ENCODE measurements at places on chromosomes 1 and 21.

GRCh38 chr1:177170756-177171535 is at the start of gene BRINP2:
Gene BRINP2 (plus strand): TSS chr1:177170958. CDS start chr1:177229877, 58,919 bp downstream.
- H3K27me3 ChIP-seq: peaks cover 5% of the 10 kb centered on the region
- H3K36me3 ChIP-seq: no peaks in the 10 kb centered on the region
- peak within 1 kb of the TSS; percentile 33 for H3K4me3 ChIP-seq
- no peak for DNase-seq

DNA sequence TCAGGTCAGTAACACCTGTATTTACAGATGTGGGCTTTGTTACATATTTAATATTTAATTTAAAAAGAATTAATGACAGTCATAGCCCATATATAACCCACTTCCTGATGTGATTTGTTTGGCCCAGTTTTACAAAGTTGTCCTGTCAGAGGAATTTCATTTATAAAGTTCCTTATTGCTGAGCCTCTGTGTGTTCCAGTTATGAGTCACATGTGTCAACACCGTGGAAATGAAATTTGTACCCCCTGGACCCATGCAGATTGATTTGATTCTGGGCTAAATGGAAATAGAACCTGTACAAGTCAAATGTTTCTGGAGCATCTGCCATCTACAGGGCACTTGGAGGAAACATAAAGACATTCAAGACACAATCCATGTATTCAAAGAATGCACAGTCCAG is 149.2 kb downstream of the CACNA1E start:
- no peak overlapping the region for H3K27ac ChIP-seq
- H3K4me3 ChIP-seq: no peak overlapping the region
- no peaks in the 10 kb centered on the region for H3K36me3 ChIP-seq
- DNase-seq: no peak
- no peaks in the 10 kb centered on the region for H3K27me3 ChIP-seq
- H3K4me1 ChIP-seq: no peaks in the 10 kb centered on the region

DNA sequence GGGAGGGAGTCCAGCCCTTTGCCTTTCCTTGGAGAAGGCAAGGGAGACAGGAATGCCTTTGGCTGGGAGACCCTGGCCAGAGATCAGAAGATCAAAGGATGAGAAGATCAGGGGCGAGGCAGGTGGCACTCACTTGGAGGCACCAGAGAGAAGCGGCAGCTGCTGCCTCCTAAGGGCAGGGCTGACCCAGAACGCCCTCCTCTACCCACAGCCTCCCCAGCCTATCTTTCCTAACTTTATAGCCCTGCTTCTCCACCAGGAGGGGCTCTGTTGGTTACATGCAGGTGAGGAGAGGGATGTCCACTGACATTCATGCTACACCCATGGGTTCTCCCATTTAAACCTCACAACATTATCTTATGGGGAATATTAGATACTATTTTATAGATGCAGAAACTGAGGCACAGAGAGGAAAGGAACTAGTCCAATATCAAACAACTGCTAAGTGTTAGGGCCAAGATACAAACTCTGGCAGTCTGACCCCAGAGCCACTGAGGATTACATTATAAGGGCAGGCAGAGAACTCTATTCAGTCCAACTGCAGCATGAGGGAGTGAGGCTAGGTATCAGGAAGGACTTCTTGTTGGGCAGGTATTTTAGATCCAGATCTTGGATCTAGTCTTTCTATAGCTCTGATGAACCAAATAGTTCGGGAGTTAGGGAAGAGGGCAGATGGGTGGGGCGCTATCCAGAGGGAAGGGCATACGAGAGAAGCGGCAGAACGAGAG is 19.9 kb downstream of the LGR6 start:
- no peaks in the 10 kb centered on the region for H3K36me3 ChIP-seq
- peaks cover 12% of the 10 kb centered on the region for H3K4me1 ChIP-seq
- H3K27ac ChIP-seq: peak overlapping the region; percentile 38
- H3K27me3 ChIP-seq: peaks cover 98% of the 10 kb centered on the region

GRCh38 chr1:220888417-220888986 is 9.3 kb downstream of the HLX start:
- no peak for DNase-seq
- H3K4me3 ChIP-seq: no peak overlapping the region
- H3K27me3 ChIP-seq: peaks cover 100% of the 10 kb centered on the region
- peaks cover 27% of the 10 kb centered on the region for H3K36me3 ChIP-seq
- H3K27ac ChIP-seq: no peak overlapping the region
- H3K4me1 ChIP-seq: peaks cover 7% of the 10 kb centered on the region

- no peak overlapping the region for H3K27ac ChIP-seq
- H3K36me3 ChIP-seq: no peaks in the 10 kb centered on the region
- peaks cover 11% of the 10 kb centered on the region for H3K27me3 ChIP-seq
- H3K4me1 ChIP-seq: no peaks in the 10 kb centered on the region
- DNase-seq: no peak
These were observed 446.8 kb upstream of the PLXNA2 start for GRCh38 chr1:208691012-208691411.

GRCh38 chr1:43742026-43742425 is 34.7 kb downstream of the ST3GAL3 start:
- H3K36me3 ChIP-seq: no peaks in the 10 kb centered on the region
- H3K27me3 ChIP-seq: no peaks in the 10 kb centered on the region

DNA sequence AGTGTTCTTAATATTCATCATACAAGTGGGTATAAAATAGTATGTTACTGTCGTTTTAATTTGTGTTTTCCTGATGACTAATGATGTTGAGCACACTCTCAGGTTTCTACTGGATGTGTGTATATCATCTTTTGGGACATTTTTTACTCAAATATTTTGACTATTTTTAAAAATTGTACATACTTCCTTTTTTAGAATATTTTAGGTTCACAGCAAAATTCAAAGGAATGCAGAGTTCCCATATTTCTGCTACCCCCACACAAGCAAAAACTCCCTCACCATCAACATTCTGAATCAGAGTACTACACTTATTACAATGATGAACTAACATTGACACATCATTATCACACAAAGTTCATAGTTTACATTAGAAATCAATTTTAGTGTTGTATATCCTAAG is 114.5 kb downstream of the DPYD start:
- no peaks in the 10 kb centered on the region for H3K36me3 ChIP-seq
- no peak overlapping the region for H3K4me3 ChIP-seq
- no peaks in the 10 kb centered on the region for H3K27me3 ChIP-seq
- no peaks in the 10 kb centered on the region for H3K4me1 ChIP-seq
- no peak for DNase-seq

GRCh38 chr1:174988539-174988938 is 11.2 kb upstream of the CACYBP start:
- H3K4me3 ChIP-seq: no peak overlapping the region
- H3K4me1 ChIP-seq: no peaks in the 10 kb centered on the region
- no peaks in the 10 kb centered on the region for H3K36me3 ChIP-seq
- no peaks in the 10 kb centered on the region for H3K27me3 ChIP-seq
- no peak overlapping the region for H3K27ac ChIP-seq

- no peak for DNase-seq
- no peaks in the 10 kb centered on the region for H3K36me3 ChIP-seq
- peaks cover 2% of the 10 kb centered on the region for H3K4me1 ChIP-seq
- no peaks in the 10 kb centered on the region for H3K27me3 ChIP-seq
- H3K4me3 ChIP-seq: no peak overlapping the region
- H3K27ac ChIP-seq: no peak overlapping the region
These were observed 77.8 kb downstream of the TM2D1 start for GRCh38 chr1:61647142-61647541.

DNA sequence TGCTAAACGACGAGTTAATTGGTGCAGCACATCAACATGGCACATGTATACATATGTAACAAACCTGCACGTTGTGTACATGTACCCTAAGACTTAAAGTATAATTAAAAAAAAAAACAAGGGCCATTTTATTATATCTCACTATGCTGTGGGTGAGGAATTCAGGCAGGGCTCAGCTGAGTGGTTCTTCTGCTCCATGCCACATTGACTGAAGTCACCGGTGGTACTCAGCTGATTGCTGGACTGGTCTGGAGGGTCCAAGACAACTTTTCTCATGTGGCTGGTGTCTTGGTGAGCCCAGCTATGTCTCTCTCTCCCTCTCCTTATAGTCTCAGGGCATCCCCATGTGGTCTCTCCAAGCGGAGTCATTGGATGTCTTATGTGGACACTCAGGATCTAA is 275.0 kb downstream of the GRIK3 start:
- no peaks in the 10 kb centered on the region for H3K36me3 ChIP-seq
- H3K4me1 ChIP-seq: no peaks in the 10 kb centered on the region
- H3K4me3 ChIP-seq: no peak overlapping the region
- no peak overlapping the region for H3K27ac ChIP-seq
- H3K27me3 ChIP-seq: peaks cover 15% of the 10 kb centered on the region

DNA sequence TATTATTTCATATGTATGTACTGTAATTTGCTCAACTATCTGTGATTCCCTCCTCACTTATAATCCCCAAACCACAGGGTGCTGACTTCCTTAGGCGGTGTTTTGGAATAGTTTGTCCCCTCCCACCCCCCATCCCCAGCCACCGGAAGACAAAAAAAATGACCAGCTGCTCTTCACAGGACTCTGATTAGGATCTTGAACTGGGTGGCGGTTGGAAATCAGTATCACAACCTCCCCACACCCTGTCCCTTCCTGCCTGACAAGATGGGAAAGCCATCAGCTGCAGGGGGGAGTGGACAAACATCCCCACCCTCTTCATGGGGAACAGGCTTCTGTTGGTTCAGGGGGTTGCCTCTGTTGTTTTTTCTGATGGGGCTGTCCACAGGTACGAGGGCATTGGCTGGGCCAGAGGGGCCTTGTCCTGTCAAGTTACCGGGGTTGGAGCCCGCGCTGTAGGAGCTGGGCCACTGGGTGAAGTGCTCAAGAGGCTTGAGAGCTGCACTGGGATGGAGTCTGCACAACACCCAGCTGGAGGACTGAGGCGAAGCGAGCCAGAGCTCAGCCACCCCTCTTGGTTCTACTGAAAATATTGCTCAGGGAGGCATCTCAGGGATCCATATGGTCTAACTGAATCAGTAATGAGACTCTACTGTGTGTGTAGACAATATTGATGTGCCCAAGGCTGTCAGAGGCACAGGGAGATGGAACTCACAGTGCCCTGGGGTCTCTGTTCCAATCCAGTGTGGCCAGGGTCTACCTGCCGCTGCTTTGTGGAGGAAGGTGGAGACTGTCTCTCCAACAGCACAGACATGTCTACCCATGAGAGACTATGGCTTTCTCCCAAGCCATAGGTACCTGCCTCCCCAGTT is 28.2 kb downstream of the NAV1 start:
- no peaks in the 10 kb centered on the region for H3K36me3 ChIP-seq
- H3K4me3 ChIP-seq: no peak overlapping the region
- no peaks in the 10 kb centered on the region for H3K27me3 ChIP-seq
- no peak overlapping the region for H3K27ac ChIP-seq

GRCh38 chr1:94765958-94766357 is 54.2 kb upstream of the SLC44A3 start:
- H3K36me3 ChIP-seq: no peaks in the 10 kb centered on the region
- DNase-seq: no peak
- H3K4me3 ChIP-seq: no peak overlapping the region
- no peak overlapping the region for H3K27ac ChIP-seq

GRCh38 chr1:54887665-54888071 is 673 bp upstream of the DHCR24 start:
- peaks cover 26% of the 10 kb centered on the region for H3K4me1 ChIP-seq
- H3K4me3 ChIP-seq: peak overlapping the region; percentile 74
- no peaks in the 10 kb centered on the region for H3K27me3 ChIP-seq

- H3K4me3 ChIP-seq: no peak overlapping the region
- no peak for DNase-seq
- H3K4me1 ChIP-seq: peaks cover 54% of the 10 kb centered on the region
- no peaks in the 10 kb centered on the region for H3K27me3 ChIP-seq
- no peaks in the 10 kb centered on the region for H3K36me3 ChIP-seq
- no peak overlapping the region for H3K27ac ChIP-seq
These were observed 4.2 kb upstream of the PTPN22 start for GRCh38 chr1:113875714-113876113.

- H3K4me1 ChIP-seq: peaks cover 53% of the 10 kb centered on the region
- no peaks in the 10 kb centered on the region for H3K27me3 ChIP-seq
- peak overlapping the region; percentile 8 for H3K27ac ChIP-seq
- DNase-seq: no peak
- H3K36me3 ChIP-seq: no peaks in the 10 kb centered on the region
- H3K4me3 ChIP-seq: peak overlapping the region; percentile 60
These were observed 2.9 kb downstream of the IFI6 start for GRCh38 chr1:27668808-27669723.

GRCh38 chr1:160411271-160412027 is 11.1 kb downstream of the VANGL2 start:
- H3K27ac ChIP-seq: no peak overlapping the region
- H3K27me3 ChIP-seq: no peaks in the 10 kb centered on the region
- H3K4me1 ChIP-seq: peaks cover 89% of the 10 kb centered on the region
- H3K36me3 ChIP-seq: no peaks in the 10 kb centered on the region
- no peak overlapping the region for H3K4me3 ChIP-seq

- H3K4me1 ChIP-seq: peaks cover 45% of the 10 kb centered on the region
- peaks cover 12% of the 10 kb centered on the region for H3K36me3 ChIP-seq
- no peak for DNase-seq
- H3K27ac ChIP-seq: peak overlapping the region; percentile 26
- H3K4me3 ChIP-seq: no peak overlapping the region
- no peaks in the 10 kb centered on the region for H3K27me3 ChIP-seq
These were observed 52.8 kb downstream of the SPSB1 start for GRCh38 chr1:9345471-9345870.

- peaks cover 34% of the 10 kb centered on the region for H3K4me1 ChIP-seq
- H3K27me3 ChIP-seq: no peaks in the 10 kb centered on the region
- H3K4me3 ChIP-seq: no peak overlapping the region
- no peaks in the 10 kb centered on the region for H3K36me3 ChIP-seq
- H3K27ac ChIP-seq: no peak overlapping the region
These were observed 97.7 kb upstream of the JUN start for GRCh38 chr1:58881471-58881994.

- no peaks in the 10 kb centered on the region for H3K36me3 ChIP-seq
- no peak overlapping the region for H3K4me3 ChIP-seq
- no peak overlapping the region for H3K27ac ChIP-seq
- no peaks in the 10 kb centered on the region for H3K27me3 ChIP-seq
- peaks cover 2% of the 10 kb centered on the region for H3K4me1 ChIP-seq
These were observed 91.5 kb downstream of the NGF start for GRCh38 chr1:115246526-115246925.

GRCh38 chr1:29521438-29521715 is 285.1 kb downstream of the PTPRU start:
- no peak for DNase-seq
- H3K4me1 ChIP-seq: no peaks in the 10 kb centered on the region
- no peak overlapping the region for H3K27ac ChIP-seq

DNA sequence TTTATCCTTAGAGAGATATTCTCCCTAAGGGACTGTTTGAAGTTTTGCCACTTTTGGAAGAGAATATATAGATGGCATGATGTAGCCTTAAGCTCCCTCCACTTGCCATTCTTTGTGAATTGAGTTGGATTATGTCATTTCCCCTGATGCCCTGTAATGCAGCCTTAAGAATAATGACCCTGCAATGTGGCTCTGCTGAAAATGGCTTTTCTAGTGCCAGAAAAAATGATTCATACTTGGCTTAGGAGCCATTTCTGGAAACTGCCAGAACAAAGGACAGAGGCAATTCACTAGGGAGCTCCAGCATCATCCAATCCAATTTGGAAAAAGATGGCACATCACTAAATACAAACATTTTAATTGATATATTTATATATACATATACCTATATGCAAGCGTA is 265.3 kb downstream of the SPATA17 start:
- H3K4me3 ChIP-seq: no peak overlapping the region
- no peaks in the 10 kb centered on the region for H3K36me3 ChIP-seq
- H3K27me3 ChIP-seq: no peaks in the 10 kb centered on the region
- DNase-seq: no peak
- H3K4me1 ChIP-seq: no peaks in the 10 kb centered on the region

- no peaks in the 10 kb centered on the region for H3K36me3 ChIP-seq
- H3K27ac ChIP-seq: peak overlapping the region; percentile 96
- no peaks in the 10 kb centered on the region for H3K27me3 ChIP-seq
- no peak for DNase-seq
- H3K4me1 ChIP-seq: peaks cover 93% of the 10 kb centered on the region
These were observed 2.8 kb downstream of the ANKRD34A start for GRCh38 chr1:145961425-145962156.

GRCh38 chr1:9371391-9371935 is 78.8 kb downstream of the SPSB1 start:
- H3K36me3 ChIP-seq: peaks cover 7% of the 10 kb centered on the region
- DNase-seq: no peak
- no peaks in the 10 kb centered on the region for H3K27me3 ChIP-seq
- peak overlapping the region; percentile 62 for H3K27ac ChIP-seq

Measured in esophagus squamous epithelium (tissue), 5 donors.